Activated CD4-positive, alpha-beta T cell treated with anti-CD3 and anti-CD28 coated beads, Interleukin-2, amount 50 U/mL, for 4 hours (primary cell): ENCODE measurements at places on chromosomes 11 and 22.

DNA sequence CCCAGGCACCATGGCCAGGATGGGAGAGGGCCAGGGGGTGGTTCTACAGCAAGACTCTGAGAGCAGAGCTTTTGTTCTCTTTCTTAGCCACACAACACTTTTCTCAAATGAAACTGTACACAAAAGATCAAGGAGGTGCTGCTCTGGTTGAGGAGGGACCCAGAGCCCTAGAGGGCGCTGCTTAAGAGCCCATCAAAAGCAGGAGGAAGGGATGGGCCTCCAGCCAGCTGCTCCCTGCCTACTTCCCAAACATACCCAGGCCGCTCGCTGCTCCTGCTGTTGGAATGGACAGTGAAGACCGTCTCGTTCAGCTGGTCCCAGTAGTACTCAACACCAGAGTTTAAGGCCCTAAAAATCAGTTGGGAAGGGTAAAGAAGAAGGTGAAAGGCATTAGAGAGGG, 18.4 kb upstream of the CHRM4 start:
- no peak for DNase-seq

- no peak for DNase-seq
Measured at GRCh38 chr11:76728227-76728626, 54.9 kb upstream of the TSKU start.

- no peak for DNase-seq
Measured at GRCh38 chr22:27089264-27089663, 431.9 kb downstream of the MIAT start.

DNA sequence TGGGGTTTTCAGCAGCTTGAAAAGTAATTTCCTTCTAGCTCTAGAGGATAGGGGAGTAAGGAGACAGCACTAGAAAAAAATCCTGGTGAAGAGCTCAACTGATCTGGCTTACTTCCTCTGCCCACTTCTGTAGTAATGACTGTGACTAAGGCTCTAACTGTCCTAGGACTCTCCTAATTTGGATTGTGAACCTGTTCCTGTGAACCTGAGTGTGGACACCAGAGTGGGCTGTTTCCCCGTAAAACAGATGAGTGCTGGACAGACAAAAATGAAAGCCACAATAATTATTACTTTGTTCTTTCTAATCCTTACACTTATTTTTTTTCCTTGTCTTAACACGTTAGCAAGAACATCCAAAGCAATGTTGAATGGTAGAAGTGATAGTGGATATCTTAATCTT, 154.1 kb downstream of the AASDHPPT start:
- no peak for DNase-seq

DNA sequence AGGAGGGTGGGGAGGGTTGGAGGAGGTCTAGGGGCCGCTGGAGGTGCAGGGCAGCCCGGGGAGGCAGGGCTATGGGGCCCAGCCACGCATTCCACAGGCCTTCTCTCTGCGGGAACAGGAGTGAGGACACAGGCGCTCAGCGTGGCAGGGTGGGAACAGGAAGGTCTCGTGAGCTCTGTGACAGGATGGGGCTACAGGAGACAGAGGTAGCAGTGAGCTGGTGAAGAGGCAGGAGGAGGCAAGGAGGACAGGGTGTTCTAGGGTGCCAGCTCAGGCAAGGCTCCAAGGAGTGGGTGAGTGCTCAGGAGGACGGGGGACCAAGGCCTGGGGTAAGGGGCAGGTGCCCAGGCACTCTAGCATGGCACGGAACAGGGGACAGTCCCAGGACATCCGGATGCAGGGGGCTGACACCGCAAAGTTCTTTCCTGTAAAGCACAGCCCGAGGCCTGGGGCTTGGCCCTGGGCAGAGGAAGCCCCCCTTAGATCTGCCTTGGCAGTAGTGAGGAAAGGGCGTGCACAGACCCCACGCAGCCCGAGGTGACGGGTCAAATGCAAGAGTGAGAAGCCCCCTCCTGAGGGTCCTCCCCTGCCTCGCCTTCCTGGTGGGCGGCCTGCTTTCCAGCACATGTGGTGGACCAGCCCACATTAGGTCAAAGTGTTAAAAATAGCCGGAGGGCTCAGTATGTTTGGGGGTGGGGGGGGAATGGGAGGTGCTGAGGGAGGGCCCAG, 4.7 kb upstream of the NEAT1 start:
- no peak for DNase-seq

- no peak for DNase-seq
Measured at GRCh38 chr11:68266121-68266891, 5.5 kb downstream of the C11orf24 start.
